Right ventricle myocardium inferior (tissue), 1 donor: ENCODE measurements at places on chromosomes 12 and 14. TPM values are rescaled to one million over a fixed set of nuclear protein-coding genes. Genes with fewer than 3 reads are reported as not detected.

The C12orf50 gene
- total RNA-seq = 0.05 TPM

DNA sequence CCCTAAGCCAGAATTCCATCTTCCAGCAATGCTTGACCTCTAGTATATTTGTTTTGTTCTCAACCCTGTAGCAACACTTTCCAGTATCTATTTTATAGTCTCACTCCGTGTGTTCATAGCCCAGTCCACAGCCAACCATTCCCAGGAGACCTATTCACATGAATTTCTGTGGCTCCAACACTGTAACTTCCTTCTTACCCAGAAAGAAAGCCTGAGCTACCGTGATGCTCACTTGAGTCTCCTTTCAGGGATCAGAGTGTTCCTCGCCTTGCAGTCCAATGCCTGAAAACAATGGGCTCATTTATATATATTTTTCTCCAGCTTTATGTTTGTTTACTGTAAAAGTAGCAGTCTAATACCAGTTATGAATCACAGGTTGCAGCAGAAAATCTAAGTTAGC is 645.0 kb upstream of the NOVA1 start:
- DNase-seq = no peak

DNA sequence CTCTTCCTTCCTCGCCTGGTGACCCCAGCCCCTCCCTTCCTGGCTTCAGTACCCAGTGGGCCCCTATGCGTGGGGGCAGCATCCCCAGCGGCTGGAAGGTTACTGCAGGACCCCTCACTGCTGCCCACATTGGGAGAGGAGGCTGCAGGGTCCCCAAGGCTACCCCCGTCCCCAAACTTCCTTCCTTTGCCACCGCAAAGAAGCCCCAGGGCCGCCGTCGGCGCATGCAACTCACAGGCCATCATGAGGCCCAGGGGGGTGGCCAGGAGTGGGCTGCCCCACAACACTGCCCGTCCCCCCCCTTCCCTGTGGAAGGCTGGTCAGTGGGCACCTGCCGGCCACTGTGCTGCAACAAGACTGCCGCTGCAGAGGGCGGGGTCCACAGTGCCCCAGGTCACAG is 9.5 kb upstream of the TNFAIP2 start:
- no peak for DNase-seq

GRCh38 chr12:96711364-96711763 is 195.7 kb upstream of the NEDD1 start:
- DNase-seq = no peak
